ENCODE measurements at places on chromosomes 3 and 15.

DNA sequence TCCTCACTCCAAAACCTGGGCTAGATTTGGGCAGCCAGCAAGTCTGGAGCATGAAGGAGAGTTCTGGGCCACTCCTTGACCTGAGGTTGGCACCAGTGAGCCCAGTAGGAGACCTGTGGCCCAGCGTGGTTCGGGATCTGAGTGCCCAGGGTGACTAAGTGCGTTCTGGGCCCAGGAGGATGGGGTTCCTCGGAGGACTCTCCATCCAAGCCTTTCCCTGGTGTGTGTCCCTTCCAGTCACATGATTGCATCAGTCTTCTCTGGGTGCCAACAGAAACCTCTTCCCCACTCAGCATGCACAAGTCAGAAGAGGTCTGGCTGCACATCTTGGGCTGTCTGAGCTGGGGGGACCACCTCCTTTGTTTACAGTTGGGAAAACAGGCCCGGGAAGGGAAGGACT, 14.9 kb downstream of the TMEM43 start:
- no peak for DNase-seq

DNA sequence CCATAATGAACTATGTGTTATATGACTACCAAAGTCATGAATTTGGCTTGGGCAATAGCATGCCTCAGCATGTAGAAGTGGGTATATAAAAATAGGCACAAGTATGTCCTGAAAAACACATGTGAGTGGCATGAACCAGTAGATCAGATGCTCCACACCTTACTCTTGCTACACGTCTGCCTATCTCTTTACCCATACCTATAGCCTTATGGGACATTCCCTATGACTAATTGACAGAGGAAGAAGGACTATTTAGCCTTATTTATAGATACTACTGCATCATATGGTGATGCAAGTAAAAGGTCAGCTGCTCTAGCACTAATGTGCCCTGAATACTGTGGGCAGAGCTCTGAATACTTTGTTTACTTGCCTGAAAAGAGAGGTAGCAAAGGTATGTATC, 81.0 kb upstream of the ZPLD1 start:
- DNase-seq, result no peak

- DNase-seq, result no peak
Measured at GRCh38 chr3:55723653-55724406, 236.7 kb upstream of the WNT5A start.

DNA sequence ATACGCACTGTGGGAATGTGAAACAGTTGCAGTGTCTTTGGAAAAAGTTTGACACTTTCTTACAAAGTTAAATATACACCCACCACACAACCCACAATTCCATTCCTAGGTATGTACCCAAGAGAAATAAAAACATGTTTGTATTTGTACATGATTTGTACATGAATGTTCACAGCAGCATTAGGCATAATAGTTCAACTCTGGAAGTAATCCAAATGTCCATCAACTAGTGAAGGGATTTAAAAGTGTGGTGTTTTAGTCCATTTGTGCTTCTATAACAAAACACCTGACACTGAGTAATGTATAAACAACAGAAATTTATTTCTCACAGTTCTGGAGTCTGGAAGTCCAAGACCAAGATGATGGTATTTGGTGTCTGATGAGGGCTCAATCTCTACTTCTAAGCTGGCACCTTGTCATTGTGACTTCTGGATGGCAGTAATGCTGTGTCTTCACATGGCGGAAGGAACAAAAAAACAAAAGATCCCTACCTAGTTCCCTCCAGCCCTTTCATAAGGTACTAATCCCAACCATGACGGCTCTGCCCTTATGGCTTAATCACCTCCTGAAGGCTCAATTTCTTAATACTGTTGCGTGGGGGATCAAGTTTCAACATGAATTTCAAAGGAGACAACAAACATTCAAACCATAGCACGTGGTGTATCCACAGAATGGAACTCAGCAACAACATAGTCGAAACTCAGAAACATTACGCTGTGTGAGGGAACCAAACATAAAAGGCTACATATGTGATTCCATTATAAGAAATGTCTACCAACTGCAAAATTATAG, 120.5 kb downstream of the AQP9 start:
- no peak for DNase-seq

DNA sequence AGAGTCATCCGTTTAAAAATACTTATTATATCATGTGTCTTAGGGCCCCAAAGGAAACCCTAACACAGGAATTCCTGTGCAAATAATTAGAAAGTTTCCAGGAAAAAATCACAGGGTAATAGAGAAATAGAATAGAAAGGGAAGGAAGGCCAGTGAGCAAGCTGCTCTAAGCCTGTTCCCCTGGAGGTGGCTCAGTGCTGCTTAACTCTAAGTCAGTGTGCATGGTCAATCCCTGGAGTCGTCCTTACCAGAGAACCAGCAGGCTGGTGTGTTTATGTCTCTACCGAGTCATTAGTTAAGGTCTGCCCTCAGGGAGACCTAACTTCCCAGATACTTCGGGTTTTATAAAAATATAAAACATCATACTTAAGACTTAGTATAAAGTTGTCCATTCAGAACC, 21.0 kb upstream of the MCF2L2 start:
- no peak for DNase-seq

All from stimulated activated CD8-positive, alpha-beta memory T cell treated with anti-CD3 and anti-CD28 coated beads, Interleukin-4, amount 100 ng/mL, for 4 hours (primary cell).